Thymus (tissue), 14 donors: ENCODE measurements at places on chromosomes 13 and 19.
A peak's percentile ranks its signal among the peaks of the same experiment; 100 is the strongest.

DNA sequence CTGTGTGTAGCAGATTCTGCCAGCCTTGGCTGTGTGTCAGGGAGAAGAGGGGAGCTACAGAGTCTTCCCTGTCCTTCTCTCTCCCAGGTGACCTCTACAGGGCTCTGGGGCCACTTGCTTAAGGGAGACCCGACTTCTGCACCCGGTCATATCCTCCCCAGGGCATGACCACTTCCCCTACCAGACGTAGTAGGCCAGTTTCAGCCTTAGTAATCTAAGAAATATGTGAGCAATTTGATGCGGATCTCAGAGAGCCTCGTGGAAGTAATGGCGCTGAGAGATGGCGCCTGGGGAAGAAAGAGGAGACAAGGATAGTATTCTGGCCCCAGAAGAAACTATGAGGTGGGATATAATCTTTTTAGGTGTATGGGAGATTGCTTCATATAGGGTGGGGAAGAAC lies 41.9 kb downstream of the NFIX start:
- DNase-seq: no peak

DNA sequence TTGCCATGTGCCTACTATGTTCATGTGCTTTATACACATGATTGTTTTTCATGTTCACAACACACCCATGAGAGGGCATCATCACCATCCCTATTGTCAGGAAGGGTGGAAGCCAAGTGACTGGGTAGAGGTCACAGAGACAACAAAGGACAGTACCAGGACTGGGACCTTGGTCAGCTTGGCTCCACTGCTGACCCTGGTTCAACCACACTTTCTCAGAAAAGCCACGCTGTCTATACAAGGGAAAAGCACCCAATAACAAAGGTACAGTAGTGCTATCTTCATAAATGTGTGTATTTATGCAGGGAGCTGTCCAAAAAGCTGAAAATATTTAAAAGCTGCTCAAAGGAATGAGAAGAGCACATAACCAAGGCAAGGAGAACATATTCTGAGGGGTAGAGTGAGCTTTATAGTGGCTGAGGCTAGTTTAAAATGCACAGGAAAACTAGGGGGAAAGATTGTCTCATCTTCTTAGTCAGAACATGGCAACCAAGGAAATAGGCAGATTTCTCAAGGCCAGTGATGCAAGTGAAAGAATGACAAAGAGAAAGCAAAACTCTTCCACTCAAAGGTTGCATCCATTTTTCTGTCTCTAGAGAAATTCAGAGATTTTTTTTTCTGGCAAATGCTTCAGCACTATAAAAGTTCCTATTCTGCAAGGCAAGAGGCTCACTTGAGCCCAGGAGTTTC lies 415.0 kb downstream of the FOXO1 start:
- peak; percentile 23 for DNase-seq

DNA sequence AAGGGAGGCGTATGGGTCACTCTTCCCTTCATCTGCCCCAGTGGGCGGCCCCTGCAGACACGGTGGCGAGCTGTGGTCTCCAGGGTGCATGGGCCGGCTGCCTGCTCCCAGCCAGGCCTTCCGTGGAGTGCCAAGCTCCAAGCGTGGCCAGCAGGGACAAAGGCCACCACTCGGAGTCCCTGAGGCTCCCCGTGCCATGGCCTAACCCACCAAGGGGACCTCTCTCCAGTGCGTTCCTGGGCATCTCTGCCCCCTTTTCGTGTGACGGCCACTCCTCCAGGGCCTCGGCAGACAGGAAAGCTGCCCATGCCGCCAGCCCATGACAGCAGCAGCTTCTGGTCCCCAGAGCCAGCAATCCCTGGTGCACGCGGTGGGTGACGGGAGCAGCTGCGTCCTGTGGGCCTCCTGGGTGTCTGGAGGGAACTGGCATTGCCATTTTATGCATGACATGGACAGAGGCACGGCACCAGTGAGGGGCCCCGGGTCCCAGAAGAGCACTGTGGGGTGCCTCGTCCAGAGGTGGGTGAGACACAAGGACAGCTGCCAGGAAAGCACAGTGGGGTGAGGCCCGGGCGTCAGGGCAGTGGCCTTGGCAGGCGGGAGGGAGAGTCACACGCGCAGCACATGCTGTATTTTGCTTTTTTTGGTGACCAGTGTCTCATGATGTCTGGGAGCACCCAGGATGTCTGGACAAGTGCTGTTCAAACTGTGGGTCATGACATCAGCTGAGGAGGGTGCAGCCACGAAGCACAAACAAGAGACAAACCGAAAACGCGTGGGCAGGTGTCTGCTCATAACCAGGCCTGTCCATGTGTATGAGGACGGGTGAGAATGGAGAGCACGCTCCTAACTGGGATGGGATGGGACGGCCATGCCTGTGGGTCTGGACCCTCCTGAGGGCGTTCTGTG lies 32.3 kb downstream of the CEBPG start:
- DNase-seq: no peak

GRCh38 chr19:1560286-1560882 lies 7.7 kb downstream of the MEX3D start:
- DNase-seq: no peak

GRCh38 chr13:46374710-46375109 lies 12.3 kb downstream of the RUBCNL start:
- no peak for DNase-seq

DNA sequence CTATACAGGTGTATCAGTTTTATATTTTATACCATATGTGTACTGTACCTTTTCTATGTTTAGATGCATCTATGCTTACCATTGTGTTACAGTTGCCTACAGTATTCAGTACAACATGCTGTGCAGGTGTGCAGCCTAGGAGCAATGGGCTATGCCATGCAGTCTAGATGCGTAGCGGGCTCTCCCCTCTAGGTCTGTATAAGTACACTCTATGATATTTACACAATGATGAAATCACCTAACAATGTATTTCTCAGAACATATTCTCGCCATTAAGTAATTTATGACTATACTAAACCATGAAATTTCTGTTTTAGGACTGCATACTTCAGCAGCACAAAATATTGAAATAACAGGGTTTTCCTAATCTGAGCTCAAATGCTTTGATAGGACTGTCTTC lies 179.6 kb downstream of the RFC3 start:
- no peak for DNase-seq

DNA sequence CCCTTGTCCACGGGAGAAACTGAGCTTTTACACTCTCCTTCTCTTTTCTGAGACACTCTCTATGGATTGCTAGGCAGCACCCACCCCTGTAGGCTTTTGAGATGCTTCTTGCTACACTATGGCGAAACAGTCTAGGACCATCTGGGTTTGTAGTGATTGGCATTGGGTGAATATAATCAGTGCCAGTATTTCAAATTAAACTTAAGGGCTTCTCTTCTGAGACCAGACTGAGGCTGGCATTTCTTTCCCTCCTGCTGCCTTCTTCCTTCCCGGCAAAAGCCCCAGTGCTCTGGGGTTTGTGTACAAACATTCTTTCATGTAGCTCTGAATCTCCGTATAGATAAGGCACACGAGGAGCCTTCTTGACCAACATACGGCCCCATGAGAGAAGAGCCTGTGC lies 276.7 kb downstream of the SLC7A1 start:
- DNase-seq: no peak

GRCh38 chr13:85725433-85725832 lies 73.8 kb downstream of the SLITRK6 start:
- DNase-seq: no peak

DNA sequence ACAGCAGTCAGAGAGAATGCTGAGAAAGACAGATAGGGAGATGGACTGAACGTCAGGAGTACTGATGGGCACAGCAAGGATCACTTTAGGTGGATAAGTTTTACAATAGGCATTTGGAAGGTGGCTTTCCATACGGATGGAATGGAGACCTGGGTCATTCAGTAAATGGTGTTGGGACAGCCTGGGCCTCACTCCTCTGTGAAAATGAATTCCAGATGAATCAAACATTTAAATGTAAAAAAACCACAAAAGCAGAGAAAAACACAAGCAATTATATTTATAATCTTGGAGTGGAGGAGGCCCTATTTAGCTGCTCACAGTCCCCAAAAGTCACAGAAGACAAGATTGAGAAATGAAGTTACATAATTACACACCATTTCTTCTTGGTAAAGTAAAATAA lies 4.7 kb downstream of the IL17D start:
- DNase-seq: no peak

DNA sequence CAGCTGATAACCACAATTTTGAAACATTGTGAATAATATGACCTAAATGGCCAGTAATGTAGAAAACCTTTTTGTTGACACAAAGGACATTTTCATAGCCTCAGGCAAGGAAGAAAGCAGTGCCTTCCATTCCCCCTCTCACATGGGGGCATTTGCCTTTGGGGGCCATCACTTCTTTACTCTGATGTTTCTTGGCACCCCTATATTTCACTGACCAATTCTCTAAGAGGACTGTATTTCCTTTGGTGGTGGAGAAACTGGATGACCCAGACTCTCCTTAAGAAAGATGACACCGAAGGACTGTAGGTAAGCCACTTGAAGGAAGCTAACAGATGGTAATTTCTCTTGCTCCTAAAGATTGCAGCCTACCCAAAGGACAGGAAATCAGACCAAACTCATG lies 254.6 kb downstream of the DCLK1 start:
- DNase-seq: no peak

DNA sequence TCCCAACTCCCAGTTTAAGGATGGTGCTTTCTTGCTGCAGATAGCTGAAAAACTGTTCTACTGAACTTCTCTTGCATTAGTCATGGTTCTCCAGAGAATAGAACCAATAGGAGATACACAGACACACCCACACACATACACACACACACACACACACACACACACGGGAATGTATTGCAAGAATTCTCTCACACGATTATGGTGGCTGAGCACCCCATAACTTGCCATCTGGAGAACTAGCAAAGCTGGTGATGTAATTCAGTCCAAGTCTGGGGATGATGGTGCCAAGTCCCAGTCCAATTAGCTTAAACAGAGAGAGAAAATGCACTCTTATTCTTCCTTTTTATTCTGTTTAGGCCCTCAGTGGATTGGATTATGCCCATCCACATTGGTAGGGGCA lies 643.9 kb downstream of the DIAPH3 start:
- no peak for DNase-seq

DNA sequence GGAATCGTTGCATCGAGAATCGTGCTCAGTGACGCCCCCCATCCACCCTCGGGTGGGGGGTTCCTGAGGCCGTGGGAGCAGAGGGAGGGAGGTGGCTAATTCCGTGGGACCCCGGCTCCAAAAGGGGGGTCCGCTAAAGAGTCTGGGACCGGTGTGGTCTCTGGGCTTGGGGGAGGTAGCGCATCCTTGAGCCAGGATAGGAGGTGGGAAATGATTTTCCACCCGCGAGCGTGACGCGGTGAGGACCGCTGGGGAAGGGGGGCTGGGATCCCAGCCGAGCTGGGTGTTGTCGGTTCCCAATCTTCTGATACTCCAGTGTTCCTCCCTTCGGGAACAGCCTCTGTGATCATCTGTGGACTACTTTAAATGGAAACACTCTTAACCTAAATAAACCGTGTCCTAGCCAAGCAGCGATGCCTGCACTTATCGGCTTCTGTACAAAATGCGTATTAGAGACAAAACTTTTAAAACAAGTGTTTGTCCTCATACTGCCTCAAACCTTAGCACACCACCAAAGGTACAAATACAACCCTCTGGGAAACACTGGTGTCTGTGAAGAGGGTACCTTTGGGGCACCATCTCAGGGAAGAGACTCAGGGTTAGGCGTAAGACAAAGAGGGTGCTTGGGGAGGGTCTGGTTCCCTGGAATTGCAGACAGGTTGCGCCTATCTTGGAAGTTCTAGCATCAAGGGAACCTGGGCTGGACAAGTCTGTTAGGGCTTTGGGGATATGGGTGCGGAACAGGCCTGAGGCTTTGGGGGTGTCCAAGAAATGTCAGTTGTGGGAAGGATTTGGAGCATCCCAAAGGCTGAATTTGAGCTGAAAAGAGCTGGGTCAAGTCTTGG lies 16.0 kb downstream of the KCNC3 start:
- DNase-seq: no peak

GRCh38 chr13:39521701-39522100 lies 81.3 kb downstream of the LHFPL6 start:
- DNase-seq: no peak

GRCh38 chr13:105491345-105491744 lies 1044.1 kb downstream of the EFNB2 start:
- DNase-seq: no peak

- DNase-seq: no peak
These were observed 23.9 kb upstream of the MATK start for GRCh38 chr19:3809881-3810707.
